ENCODE measurements at places on chromosomes 11 and 22.

GRCh38 chr11:76857781-76858410, 2.8 kb upstream of the ACER3 start:
- no peak for DNase-seq

DNA sequence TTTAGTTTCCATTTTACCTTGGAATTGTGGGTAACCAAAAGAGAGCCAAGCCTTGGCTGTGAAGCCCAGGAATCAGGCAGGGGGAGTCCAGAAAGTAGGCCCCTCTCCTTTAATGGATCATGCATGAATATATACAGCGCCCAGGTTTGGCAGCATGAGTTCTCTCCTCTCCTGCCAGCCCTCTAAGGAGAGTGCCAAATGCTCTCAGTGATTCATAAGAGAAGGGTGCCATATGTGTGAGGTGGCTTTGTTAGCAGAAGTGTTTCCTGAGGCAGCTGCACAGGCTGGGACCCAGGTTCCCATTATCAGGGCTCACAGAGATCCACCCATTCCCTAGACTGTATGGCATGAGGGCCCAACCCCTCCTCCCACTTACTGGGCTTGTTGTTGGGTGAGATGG, 52.3 kb upstream of the SCUBE2 start:
- DNase-seq = no peak

GRCh38 chr11:7775689-7776088, 21.1 kb downstream of the OR5P2 start:
- DNase-seq = no peak

- no peak for DNase-seq
Measured at GRCh38 chr11:63610604-63611394, 3.4 kb downstream of the PLAAT3 start.

DNA sequence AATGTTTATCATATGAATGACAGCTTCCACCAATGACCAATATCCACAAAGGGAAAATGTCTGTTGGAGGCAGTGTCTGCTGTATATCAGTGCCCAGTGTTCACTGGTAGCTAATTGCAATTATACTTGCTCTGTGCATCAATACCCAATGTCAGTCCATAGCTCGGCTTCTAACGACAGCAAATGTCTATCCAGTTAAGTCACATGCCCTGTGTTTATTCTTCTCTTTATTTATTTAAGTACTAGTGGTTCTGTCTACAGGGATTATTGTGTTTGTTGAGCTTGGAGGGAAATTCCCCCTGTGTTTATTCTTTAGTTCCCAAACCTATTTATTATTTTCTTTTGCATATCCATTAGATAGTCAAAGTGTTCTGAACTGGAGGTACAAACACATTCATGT, 18.6 kb downstream of the TSKU start:
- DNase-seq = no peak

DNA sequence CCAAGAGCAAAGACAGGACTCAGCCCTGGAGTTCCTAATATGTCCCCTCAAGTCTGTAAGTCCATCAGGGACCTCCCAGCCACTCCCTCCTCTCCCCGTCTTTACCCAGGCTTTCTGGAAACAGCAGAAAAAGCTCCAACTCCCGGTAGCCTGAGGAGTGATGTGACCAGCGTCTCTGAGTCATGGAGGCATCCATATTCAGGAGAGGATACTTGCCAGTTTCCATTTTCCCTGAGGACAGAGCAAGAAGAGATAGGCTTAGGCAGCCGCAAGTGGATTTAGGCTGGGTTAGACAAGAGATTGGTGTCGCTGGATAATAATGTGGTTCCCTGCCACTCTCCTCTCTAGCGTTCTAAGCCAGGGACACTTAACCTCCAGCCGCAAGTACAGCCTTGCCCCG, 206.6 kb downstream of the GRIK4 start:
- no peak for DNase-seq

DNA sequence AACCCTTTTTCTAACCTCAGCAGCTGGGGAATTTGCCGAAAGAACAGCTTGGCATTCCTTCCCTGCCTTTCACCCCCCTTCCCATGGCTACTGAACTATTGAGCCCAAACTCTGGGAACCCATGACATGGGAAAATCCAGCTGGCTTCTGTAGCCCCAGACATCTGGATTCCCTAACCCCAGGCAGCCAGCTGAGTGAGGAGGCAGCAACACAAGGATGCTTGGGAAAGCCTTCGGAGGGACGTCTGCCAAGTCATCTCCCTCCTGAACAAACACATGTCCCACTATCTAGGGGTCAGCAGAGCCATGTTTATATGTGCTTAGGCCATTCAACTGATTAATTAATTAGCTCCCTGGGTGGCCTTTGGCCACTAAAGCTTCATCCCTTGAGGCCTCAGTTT, 21.6 kb downstream of the LRRC55 start:
- DNase-seq = no peak

GRCh38 chr11:110712659-110713448, 617 bp upstream of the ARHGAP20 start:
- DNase-seq = peak; percentile 23

GRCh38 chr11:117862753-117863152, 13.7 kb downstream of the FXYD6 start:
- DNase-seq = no peak

DNA sequence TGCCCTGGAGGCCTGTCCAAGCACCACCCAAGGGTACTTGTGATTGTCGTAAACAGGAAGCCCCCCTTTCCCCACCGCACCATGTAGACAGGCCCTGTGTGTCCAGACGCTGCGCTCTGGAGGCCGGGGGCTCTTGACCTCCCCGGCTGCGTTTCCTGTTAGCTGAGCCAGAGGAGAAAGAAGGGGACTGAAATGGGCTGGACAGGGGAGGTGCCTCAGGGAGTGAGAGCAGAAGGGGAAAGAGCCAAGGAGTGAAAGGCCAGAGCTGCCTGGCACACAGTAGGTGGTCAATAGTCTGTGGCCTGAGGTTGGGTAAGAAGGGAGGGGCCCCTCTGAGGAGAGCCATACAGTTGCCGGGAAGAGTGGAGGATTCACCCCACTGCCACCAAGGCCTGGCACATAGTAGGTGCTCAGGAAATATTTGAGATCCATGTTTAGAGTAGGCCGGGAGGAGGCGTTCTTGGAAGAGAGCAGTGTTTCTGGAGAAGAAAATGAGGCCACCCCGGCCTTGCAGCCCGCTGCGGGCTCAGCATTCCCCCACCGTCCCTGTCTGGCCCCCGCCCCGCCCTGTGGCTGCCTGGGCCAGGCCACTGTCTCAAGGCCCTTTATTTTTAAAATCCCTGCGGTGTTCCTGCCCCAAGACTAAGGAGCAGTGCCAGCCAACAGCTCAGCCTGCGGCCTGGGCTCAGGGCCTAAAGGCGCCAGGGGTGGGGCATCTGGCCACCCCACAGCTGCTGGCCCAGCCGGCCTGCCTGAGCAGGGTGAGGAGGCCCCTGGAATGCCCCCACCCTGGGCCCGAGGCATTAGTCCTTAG, 13.6 kb upstream of the CDC42EP1 start:
- no peak for DNase-seq

DNA sequence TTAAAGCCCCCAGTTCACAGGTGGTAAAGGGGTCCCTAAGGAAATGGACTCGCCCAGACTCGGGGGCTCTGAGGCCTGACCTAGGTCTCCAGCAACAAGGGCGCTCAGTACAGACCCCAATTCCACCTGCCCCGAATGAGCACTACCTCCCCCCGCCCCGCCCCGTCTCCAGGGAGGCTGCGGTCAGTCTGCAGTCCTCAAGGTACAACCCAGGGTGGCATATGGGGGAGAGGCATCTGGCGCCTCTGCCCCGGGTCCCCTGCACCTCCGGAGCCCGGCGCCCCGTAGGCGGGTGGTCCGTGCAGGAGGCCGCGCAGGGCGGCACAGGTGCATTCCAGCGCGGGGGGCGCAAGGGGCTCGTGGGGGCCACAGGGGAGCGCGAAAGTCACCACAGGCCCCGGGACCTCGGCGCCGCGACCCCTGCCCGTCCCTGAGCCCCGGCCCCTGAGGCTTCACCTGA, 361 bp downstream of the CTSD start:
- DNase-seq = no peak

DNA sequence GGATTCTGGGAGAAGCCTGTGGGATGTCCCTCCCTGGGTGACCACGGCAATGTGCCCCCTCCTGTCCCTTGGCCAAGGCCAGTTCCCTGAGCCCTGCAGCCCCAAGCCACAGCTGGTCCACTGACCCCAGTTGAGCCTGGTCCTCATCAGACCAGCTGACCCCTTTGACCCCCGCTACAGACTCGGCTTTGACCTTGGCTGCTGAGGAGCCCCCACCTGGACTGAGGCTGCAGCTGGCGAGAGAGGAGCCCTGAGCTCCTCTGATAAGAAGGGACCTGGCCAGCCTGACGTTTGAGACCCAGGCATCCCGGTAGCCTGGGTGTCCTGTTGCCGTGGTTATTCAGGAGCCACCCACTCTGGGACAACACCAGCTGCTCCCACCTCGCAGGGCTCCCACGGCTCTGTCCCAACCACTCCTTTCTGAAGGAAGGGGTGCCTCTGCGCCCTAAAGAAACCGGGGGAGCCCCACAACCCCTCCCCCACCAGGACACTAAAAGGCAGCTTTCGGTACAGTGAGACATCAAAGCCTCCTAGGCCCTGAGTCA, 3.0 kb downstream of the ASCL2 start:
- no peak for DNase-seq

GRCh38 chr11:57131080-57131790, 50.5 kb upstream of the LRRC55 start:
- DNase-seq = no peak

- DNase-seq = no peak
Measured at GRCh38 chr11:112965656-112966055, 4.4 kb downstream of the NCAM1 start.

GRCh38 chr11:659532-660085, 22.5 kb downstream of the DRD4 start:
- DNase-seq = no peak

DNA sequence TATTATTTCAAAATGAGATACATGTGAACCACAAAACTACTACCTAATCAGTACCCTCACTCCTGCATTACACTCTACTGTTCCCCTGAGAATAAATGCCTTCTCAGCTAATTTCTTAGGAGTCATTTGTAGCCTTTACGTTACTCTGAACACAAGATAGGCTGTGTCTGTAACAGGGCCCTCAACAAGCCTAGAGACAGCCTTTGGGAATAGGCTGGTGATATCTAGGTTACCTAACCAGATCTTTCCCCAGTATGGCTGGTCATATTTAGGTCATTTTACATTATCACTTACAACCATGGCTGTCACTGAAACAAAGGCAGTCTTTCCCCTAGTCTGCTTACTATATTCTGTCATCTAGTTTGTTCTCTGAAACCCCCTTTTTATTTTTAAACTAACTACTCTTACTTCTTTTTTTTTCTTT, 14.2 kb downstream of the ATM start:
- no peak for DNase-seq

DNA sequence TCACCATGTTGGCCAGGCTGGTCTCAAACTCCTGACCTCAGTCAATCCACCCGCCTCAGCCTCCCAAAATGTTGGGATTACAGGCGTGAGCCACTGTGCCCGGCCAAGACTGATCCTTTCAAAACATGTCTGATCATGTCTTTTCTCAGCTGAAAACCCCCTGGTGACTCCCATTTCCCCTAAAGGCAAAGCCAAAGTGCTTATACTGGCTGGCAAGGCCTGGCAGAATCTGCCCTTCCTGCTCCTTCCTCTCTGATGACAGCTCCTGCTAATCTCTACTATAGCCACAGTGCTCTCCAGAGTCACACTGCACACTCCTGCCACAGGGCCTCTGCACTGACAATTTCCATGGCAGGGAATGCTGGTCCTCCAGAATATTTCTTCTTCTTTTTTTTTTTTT, 2.6 kb upstream of the MCHR1 start:
- DNase-seq = no peak

GRCh38 chr11:67264877-67265632, 1.2 kb upstream of the GRK2 start:
- DNase-seq = no peak

Measured in anterior cingulate cortex (tissue), 58 donors.